ENCODE measurements at places on chromosomes 6 and 20. TPM values are rescaled to one million over a fixed set of nuclear protein-coding genes. Genes with fewer than 3 reads are reported as not detected.

Gene MUC21
- not detected for total RNA-seq

DNA sequence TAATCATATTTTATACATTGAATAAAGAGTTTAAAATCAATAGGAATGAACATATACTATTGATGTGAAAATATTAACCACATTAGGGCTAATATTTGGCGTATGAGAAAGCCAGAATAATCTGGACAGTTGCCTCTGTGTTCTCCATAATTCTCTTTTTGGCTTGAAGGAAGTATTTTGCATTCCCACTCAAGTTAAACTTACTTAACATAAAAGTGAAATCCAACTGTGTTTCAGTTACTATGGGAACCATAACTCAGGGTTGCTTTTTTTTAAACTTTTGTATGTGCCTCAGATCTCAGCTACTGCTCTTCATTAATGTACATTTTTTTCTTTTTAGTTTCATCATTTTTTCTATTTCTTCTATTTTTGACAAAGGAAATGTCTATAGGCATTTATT is 479.8 kb downstream of the NKAIN2 start:
- H3K4me3 ChIP-seq = no peak overlapping the region
- no peaks in the 10 kb centered on the region for H3K27me3 ChIP-seq
- no peak for DNase-seq
- no peaks in the 10 kb centered on the region for H3K4me1 ChIP-seq

- DNase-seq = no peak
- no peaks in the 10 kb centered on the region for H3K27me3 ChIP-seq
- H3K4me1 ChIP-seq = no peaks in the 10 kb centered on the region
- no peak overlapping the region for H3K4me3 ChIP-seq
- no peak overlapping the region for H3K27ac ChIP-seq
- no peaks in the 10 kb centered on the region for H3K36me3 ChIP-seq
Observed at GRCh38 chr6:315921-316752, 23.9 kb downstream of the DUSP22 start.

- H3K27ac ChIP-seq = no peak overlapping the region
- H3K27me3 ChIP-seq = peaks cover 2% of the 10 kb centered on the region
- no peak for DNase-seq
- peaks cover 3% of the 10 kb centered on the region for H3K4me1 ChIP-seq
- H3K4me3 ChIP-seq = no peak overlapping the region
- no peaks in the 10 kb centered on the region for H3K36me3 ChIP-seq
Observed at GRCh38 chr6:50832912-50833311, 14.2 kb downstream of the TFAP2B start.

GRCh38 chr6:129565366-129565765 is 144.6 kb downstream of the ARHGAP18 start:
- no peak for DNase-seq
- H3K27ac ChIP-seq = no peak overlapping the region
- no peaks in the 10 kb centered on the region for H3K27me3 ChIP-seq
- H3K36me3 ChIP-seq = no peaks in the 10 kb centered on the region
- H3K4me1 ChIP-seq = no peaks in the 10 kb centered on the region

Data from aorta (tissue), 5 donors.